ENCODE measurements at places on chromosomes 16 and 17.

DNA sequence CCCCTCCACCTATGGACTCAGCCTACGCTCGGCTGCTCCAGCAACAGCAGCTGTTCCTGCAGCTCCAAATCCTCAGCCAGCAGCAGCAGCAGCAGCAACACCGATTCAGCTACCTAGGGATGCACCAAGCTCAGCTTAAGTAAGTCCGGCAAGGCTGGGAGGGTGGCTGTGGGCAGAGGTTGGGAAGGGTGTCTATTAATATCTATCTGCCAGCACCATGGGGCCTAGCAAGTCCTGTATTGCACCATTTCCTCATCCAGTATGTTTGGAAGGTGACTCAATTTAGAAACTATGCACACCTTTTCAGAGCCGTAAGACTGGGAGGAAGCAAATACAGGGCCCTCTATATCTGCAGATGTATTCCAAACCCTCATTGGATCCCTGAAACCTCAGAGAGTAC lies 45.0 kb upstream of the ARHGAP44 start:
- DNase-seq, result peak; percentile 47

GRCh38 chr17:38892620-38893019 lies 22.8 kb downstream of the LASP1 start:
- DNase-seq, result no peak

DNA sequence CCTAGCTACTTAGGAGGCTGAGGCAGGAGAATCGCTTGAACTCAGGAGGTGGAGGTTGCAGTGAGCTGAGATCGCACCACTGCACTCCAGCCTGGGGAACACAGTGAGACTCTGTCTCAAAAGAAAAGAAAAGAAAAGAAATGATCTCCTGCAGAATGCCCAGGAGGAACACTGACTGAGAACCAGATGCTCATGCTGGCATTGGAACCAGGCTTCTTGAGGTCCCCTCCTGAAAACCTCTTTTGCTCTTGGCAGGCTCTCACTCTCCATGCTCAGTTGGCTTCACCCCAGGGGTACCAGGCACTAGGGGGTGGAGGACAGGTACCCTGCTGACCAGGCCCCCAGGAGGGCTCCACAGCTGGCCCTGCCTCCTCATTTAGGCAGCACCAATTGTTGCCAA lies 8.5 kb upstream of the TNFRSF17 start:
- no peak for DNase-seq

GRCh38 chr16:74680681-74681080 lies 14.0 kb upstream of the RFWD3 start:
- no peak for DNase-seq

DNA sequence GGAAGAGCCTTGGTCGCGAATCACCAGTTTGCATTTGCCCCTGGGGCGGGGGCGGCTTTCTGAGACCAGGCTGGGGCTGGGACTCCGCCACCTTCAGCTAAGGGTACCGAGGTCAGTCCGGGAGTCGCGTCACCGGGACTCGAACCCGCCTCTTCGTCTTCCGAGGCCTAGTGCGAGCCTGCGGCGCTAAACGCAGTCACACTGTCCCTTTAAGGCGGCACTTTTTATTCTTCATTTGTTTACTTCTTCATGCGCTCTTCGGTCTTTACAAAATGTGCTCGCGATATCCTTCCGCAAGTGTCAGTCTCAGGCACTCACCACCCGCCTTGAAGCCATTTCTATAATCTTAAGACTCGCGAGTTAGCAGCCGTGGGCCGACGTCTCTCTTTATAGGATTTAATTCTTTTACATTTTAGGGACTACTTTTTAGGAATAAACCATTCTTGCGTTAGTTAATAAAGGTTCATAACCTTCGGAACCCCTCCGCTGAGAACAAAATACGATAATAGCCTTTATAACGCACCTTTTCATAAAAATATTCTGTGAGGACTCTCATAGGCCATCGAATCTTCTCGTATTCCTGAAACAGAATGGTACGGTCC lies 593 bp upstream of the HEXIM1 start:
- peak; percentile 97 for DNase-seq

- DNase-seq, result peak; percentile 44
Measured at GRCh38 chr16:61858988-61859387, 177.2 kb downstream of the CDH8 start.

- peak; percentile 37 for DNase-seq
Measured at GRCh38 chr16:89502081-89502843, 5.9 kb upstream of the SPG7 start.

- no peak for DNase-seq
Measured at GRCh38 chr16:8848939-8849391, 19.8 kb downstream of the CARHSP1 start.

DNA sequence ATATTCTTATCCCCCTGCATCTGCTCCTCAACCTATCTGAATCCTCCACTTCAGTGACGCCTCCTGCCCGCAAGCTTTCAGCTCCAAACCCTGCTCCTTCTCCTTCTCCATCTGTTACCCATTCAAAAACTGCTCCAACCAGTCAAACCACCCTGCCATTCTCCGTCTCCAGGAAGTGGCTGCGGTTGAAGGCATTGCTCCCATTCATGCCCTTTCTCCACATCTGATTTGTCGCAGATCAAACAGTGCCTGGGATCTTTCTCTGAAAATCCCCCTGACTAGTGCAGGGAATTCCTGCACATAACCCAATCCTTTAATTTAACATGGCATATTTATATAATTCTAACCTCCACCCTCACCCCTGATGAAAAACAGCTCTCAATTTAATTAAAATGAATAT lies 56.3 kb downstream of the SLFN5 start:
- DNase-seq, result no peak

DNA sequence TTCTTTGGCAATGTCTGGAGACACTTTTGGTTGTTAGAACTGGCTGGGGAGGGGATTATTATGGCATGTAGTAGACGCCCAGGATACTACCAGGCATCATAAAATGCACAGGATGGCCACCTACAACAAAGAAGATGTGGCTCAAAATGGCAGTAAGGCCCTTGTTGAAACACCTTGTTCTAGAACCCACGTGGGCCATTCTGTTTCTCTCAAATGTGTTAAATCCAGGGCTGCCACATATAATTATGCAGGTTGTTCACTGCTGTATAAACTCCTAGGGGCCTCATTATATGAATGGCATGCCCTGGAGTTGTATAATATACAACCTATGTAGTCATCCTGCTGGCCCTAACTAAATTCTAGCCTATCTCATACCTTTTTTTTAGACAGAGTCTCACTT lies 123.5 kb upstream of the HAS3 start:
- no peak for DNase-seq

DNA sequence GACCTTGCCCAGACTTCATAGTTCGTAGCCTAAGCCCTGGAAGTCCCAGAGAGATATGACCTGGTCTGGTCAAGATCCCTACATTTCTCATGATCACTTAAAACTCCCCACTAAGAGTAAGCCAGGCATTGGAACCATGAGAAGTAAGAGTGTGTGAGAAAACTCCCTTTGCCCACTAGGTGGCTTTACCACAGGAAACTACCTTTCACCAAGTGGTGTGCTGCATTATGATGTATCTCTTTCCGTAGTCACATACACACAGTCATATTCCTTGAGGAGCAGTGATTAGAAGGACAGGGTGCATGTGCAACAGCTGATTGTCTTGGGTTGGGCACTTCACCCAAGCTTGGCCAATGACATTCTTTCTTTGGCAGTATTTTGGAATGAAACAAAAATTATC lies 639.3 kb downstream of the KCNJ2 start:
- DNase-seq, result no peak

GRCh38 chr16:54821731-54822130 lies 108.9 kb upstream of the IRX5 start:
- DNase-seq, result no peak

- DNase-seq, result no peak
Measured at GRCh38 chr17:57166803-57167202, 81.8 kb downstream of the AKAP1 start.

DNA sequence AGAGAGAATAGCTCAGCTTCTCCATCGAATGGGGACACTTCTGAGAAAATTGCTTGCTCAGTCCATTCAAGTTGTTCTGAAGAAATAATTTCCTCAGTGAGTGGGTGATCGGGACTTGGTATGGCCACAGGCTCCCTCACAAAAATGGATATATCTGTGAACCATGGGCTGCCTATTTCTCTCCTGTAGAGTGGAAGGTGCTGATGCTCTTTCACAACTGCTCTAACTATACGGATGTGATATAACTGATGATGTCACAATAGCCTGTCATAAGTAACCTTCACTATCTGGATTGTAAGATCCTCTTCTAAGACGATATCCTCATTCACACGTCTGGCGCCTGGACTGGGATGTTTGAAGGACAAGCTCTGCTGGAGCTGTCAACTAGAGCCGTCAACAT lies 4.7 kb upstream of the CCL18 start:
- no peak for DNase-seq

- DNase-seq, result peak; percentile 75
Measured at GRCh38 chr17:41666708-41667279, 21.9 kb upstream of the EIF1 start.

GRCh38 chr16:80733407-80733806 lies 71.0 kb downstream of the CDYL2 start:
- no peak for DNase-seq

DNA sequence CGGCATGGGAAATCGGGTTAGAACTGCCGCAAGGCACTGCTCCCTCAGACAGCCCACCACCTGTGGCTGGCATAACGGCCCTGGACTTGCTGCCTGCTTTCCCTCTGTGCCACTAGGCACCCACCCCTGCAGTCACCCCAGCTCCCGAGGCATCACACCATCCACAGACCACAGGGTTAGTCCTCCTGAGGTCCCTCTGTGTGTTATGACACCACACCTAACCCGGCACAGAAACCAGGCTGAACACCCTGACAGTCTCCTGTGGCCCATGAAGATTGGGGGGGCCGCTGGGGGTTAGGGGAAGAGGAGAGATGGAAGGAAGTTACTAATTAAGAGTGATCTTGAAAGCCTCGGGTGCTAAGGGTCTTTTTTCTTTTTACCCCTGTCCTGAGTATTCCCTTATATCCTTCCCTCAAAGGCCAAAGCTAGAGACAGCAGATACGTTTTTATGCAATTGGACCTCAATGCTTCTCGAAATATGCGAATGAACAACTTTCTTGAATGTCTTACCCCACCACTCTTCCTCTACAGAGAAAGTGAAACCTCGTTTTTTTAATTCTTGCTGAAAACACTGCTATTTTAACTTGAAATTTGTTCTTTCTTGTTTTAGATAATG lies 7.0 kb downstream of the CYTH1 start:
- no peak for DNase-seq

DNA sequence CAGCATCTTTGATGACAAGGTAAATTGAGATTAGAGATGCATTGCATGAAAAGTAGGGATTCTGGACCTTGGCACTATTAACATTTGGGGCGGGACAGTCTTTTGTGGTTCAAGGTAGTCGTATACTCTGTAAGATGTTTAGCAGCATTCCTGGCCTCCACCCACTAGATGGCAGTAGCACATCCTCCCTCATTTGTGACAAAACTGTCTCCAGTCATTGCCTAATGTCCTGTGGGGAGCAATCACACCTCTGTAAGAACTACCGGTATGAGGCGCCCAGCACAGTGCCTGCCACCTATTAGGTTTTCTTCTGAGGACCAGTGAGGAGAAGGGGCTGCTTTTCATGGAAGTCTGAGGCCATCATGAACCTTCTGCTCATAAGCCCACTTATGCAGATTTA lies 180.8 kb downstream of the RBFOX1 start:
- DNase-seq, result no peak

GRCh38 chr16:8087146-8087545 lies 503.2 kb downstream of the TMEM114 start:
- DNase-seq, result no peak

DNA sequence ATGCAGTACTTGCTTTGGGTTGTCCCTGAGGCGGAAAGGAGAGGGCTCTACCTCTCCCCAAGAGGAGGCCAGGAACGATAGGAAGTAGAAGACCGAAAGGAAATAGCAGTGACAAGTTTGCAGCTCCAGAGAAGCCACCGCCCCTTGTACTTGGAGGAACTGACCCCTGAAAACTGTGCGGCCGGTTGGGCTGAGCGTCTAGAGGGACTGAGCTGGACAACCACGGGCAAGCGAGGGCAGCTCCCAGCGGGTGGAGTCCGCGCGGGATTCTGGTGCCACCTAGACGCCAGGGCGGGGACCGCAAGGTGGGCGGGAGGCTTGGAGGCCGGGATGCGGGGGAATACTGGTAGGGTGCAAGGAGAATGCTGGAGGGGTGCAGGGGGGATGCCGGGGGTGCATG lies 1.3 kb upstream of the SLC6A4 start:
- peak; percentile 40 for DNase-seq

DNA sequence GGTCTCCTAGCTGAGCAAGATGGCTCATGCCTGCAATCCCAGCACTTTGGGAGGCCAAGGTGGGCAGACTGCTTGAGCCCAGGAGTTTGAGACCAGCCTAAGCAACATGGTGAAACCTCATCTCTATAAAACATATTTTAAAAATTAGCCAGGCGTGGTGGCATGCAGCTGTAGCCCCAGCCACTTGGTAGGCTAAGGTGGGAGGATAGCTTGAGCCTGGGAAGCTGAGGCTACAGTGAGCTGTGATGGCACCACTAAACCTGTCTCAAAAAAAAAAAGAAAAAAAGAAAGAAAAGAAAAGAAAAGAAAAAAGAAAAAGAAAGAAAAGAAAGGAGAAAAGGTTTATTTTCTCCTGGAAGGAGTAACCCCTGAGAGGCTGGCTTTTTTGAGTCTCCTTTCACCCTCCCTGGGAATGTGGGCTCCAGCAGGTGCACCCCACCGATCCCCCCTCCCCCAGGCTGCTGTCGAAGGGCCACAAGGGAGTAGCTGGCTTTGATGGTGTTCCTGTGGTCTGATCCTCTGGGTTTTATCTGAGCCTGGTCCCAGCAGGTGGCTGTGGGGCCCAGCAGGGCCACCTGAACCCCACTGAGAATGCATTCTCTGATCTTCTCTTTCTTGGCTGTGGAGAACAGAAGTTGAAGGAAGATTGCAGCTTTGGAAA lies 29.9 kb upstream of the TNRC6C start:
- no peak for DNase-seq

DNA sequence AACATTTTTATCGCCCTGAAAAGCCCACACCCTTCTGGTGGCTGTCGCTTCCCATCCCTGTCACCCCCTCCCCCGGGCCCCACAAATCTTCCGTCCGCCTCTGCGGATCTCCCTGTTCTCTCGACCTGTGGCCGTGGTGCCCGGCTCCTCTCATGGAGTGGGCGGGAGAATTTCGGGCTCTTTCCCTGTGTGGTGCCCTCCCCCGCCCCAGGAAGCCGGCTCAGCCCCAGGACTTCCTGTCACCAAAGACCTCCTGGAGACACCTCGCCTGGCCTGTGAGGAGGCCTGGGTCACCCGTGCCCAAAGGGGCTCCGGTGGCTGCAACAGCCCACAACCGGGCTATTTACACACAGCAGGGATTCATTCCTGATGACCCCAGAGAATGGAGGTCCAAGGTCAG lies 26.1 kb upstream of the UBE2I start:
- DNase-seq, result no peak

GRCh38 chr17:80817861-80818260 lies 173.8 kb upstream of the CHMP6 start:
- DNase-seq, result peak; percentile 8

- DNase-seq, result peak; percentile 53
Measured at GRCh38 chr16:67910158-67910557, 17.1 kb downstream of the PSKH1 start.

GRCh38 chr17:66018786-66019185 lies 173.1 kb downstream of the CEP112 start:
- no peak for DNase-seq
